ENCODE measurements at places on chromosomes 2 and 18.

- no peak for DNase-seq
Measured at GRCh38 chr2:41967476-41968181, 80.2 kb upstream of the PKDCC start.

DNA sequence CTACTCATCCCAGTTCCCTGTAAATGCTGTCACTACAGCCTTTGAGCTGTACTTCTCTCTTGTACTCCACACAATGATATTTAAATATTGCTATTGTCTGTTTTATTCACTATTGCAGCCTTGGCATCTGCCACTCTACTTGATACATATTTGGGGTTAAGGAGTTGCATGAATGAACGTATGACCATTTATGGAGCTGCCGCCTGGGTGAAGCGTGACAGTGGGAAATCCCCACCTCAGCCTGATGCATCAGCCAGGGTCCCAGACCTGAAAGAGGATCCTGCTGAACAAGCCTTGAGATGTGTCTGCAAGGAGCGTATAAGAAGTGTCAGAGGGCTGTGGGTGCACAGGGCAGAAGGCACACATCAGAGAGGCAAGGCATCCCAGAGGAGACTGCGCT lies 39.1 kb downstream of the MRPL35 start:
- peak; percentile 60 for DNase-seq

DNA sequence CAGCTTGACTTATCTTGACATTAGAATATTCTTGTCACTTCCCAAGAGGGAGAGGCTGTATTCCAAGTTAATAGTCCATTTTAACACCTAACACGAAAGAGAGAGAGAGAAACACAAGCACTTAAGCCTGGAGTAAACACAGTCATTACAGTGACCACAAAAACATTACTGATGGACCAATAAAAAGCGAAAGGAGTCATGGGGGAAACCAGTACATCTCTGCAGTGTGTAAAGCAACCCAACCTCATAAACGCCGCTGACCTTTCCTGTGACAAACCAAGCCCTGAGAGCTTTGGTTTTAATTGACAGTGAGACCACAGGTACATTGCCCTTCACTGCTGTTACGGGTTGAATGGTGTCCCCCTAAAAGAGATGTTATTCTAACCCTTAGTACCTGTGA lies 78.3 kb downstream of the SMAD4 start:
- no peak for DNase-seq

DNA sequence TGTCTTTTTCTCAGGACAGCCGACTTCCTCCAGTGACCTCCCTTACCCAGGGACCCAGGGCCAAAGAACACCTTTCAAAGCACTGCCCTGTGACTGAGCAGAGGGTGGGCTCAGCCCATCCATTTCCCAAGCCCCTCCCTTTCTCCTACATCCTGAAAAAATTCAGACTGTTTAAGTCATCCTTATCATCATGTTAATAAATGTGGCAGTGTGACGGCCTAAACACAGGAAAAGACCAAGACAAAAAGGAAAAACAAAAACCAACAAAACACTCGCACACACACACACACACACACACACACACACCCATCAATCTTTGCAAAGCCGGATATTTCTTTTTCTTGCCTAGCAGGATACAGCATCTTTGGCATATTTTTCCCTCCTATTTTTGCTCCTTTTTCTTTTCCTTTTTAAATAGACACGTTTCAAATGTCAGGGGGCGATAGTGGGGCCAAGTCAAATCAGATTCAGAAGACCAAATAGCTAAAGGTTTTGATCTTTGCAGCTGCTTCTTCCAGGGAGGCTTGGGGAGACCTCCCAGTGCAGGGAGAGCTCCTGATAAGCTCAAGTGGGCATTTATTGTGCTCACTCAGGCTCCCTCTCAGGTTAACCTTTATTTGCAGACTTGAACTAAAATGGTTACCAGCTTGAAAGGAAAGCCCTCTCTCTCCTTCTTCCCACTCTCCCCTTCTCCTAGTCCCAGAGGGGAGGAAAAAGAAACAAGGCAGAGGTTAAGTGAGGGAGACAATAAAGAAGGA lies 39.5 kb upstream of the NRP2 start:
- DNase-seq, result no peak

GRCh38 chr2:40556739-40557138 lies 104.8 kb upstream of the SLC8A1 start:
- no peak for DNase-seq

- no peak for DNase-seq
Measured at GRCh38 chr2:116924509-116924908, 890.0 kb upstream of the DDX18 start.

- peak; percentile 62 for DNase-seq
Measured at GRCh38 chr2:101823347-101823791, 125.9 kb downstream of the MAP4K4 start.

DNA sequence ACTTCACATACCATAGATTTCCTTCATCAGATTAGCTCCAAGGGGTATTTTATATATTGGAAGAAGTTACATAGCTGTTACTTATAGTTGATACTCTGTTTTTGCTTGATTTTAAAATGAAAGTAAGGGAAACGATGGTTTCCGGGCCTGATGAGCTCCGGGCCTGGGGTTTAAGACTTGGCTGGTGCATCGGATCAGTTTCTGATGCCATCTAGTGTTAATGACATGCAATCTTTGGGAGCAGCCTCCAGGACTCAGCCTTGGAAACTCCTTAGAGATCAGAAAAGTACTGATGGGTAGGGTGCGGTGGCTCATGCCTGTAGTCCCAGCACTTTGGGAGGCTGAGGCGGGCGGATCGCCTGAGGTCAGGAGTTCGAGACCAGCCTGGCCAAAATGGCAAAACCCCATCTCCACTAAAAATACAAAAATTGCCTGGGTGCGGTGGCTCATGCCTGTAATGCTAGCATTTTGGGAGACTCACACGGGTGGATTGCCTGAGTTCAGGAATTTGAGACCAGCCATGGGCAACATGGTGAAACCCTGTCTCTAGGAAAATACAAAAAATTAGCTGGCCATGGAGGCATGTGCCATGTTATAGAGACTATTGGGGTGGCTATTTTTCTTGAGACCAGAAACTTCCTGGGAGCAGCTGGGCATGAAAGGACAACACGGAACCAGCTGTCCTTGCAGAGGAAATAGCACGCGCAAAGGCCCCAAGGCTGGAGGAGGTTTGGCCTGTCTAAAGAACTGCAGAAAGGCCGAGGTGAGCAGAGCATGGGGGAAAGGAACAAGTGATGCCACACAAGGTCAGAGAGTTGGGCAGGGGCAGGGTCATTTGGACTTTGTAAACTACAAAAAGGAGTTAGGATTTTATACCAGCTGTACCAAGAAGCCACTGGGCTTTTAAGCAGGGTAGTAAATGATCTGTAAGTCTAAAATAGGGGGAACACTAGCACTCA lies 46.9 kb upstream of the CNOT11 start:
- no peak for DNase-seq

GRCh38 chr18:66728951-66729350 lies 125.1 kb upstream of the CDH19 start:
- DNase-seq, result no peak

GRCh38 chr2:224837066-224837465 lies 120.9 kb upstream of the CCDC195 start:
- no peak for DNase-seq

- no peak for DNase-seq
Measured at GRCh38 chr2:40433736-40434135, 18.2 kb downstream of the SLC8A1 start.

GRCh38 chr2:74862020-74862964 lies 28.4 kb downstream of the HK2 start:
- no peak for DNase-seq

GRCh38 chr2:190881598-190882410 lies 1.2 kb downstream of the GLS start:
- peak; percentile 69 for DNase-seq

GRCh38 chr2:75600461-75601011 lies 39.8 kb upstream of the EVA1A start:
- no peak for DNase-seq

DNA sequence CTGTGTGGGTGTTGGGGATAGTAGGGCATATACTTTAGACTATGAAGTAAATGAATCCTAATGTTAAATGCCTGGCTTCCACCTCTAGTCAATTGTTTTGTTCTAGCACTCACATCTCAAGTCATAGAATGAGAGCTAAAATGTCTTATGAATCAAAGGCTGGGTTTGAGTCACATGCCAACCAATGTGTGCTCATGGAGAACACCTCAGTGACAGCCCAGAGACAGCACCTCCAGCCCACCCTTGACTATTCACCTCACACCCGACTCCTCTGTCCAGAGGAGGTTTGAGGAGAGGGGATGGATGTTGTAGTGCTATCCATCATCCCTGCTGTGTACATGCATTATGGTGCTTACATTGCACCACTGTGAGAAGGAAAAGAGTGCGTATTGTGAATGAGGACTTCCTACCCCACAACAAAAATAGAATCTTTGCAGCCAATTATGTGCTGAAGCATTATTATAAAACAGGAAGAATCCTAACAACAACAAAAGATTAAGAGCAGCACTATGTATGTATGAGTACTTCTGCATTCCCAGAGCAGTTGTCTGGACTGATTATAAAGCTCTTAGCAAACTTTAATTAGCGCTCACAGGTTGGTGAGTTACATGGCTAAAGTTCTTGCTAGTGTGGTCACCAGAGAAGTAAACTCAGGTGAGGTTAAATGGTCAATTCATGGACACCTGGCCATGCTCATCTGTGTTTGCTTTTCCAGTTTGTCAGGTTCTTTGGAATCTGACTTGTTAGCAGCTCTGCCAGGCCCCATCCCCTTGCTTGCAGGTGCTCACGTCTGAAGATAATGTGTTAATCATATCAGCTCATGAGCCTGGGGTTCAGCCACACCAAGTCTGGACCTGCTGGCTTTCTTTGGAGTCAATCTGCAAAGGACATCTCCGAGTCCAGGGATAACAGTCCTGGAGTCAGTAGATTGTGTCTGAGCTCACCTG lies 55.3 kb upstream of the NABP1 start:
- DNase-seq, result no peak

GRCh38 chr18:13240060-13240725 lies 21.6 kb downstream of the LDLRAD4 start:
- DNase-seq, result no peak

- DNase-seq, result no peak
Measured at GRCh38 chr2:126655500-126656430, at the start of gene GYPC. Gene GYPC, plus strand, starts transcription at chr2:126656158. Its CDS starts 106 bp downstream, at chr2:126656264.

DNA sequence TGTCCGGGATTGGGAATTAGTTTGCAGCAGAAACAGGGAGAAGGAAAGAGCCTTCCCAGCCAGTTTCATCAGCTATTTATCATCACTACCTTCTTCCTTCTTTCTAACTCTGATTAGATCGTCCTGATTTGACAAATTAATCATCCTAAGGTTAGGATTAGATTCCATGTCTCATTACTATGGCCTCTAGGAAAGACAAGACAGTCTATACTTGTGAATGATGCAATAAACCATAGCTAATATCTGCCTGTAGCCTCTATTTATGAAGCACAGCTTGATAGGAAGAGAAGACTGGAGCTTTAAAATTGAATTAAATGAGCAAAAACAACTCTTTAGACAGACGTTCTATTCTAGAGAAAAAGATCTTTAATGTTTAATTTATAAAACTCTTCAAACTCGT lies 25.2 kb upstream of the FRZB start:
- no peak for DNase-seq

DNA sequence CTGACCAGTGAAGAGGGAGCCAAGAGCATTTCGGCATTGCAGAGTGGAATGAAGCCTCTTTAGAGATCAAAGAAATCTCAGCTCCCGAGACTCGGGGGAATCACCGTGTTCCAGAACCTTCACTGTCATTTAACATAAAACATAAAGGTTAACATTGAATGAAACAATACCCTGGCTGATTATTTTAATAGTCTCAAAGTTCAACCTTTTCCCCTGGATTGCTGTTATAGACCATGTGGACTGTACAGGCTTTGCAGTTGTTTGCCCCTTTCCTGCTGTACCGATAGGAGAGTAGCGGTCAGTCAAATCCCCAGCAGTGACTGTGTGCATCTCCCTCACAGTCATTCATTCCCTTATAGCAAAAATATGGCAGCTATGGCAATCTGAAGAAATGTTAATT lies 48.4 kb downstream of the POU3F3 start:
- DNase-seq, result no peak

GRCh38 chr2:88074854-88075292 lies 7.2 kb downstream of the SMYD1 start:
- no peak for DNase-seq

DNA sequence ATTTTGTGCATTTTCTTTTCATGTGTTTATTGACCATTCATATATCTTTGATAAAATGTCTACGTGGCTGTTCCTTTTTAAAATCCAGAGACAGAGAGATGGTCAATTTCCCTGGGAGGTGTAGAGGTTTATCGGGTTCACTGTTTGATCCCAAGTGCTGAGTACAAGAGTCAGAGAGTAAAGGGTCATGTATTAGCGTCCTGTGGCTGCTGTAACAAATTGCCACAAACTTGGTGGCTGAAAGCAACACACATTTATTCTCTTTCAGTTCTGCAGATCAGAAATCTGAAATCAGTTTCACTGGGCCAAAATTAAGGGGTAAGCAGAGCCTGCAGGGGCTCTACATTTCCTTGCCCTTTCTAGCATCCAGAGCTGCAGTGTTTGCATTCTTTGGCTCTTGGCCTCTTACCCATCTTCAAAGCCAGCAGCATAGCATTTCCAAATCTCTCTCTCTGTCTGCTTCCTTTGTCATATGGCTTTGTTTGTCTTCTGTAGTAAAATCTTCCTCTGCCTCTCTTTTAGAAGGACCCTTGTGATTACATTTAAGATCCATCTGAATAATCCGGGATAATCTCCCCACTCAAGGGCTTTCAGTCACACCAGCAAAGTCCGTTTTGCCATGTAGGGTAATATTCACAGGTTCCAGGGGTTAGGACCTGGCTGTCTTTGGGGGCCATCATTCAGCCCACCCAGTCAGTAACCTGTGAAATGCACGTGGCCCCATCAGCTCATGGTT lies 49.9 kb downstream of the TMEM17 start:
- no peak for DNase-seq

All from memory B cell (primary cell).